Left lung (tissue), 14 donors: ENCODE measurements at places on chromosomes 6 and 20.

DNA sequence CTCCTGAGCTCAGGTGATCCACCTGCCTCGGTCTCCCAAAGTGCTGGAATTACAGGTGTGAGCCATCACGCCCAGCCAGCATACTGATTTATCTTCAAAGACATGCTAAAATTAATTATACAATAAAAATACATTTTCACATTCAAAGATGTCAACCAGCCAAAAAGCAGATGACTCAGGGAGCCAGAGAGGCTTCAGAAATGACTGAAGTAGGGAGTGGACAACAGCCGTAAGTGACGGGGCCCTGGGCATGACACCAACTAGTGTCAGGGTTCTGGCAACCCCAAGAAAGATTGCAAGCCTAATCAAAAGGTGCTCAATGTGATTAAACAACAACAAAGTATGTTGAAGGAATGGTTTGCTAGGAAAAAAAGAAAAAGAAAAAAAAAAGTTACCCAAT, 28.4 kb downstream of the GPLD1 start:
- no peak for DNase-seq

DNA sequence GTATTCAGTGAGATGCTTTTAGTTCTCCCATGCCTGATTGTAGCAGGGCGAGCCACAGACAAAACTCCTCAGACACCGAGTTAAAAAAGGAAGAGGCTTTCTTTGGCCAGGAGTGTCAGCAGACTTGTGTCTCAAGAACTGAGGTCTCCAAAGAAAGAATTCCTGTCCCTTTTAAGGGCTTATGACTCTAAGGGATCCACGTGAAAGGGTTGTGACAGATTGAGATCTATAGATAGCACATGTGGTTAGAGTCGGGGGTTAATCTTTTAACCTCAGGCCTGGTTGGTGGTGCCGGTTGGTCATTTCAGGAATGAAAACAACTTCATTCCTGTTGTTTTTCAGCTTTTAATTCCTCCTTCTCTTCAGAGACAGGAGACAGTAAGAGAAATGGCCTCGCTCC, 168.8 kb upstream of the GRIK2 start:
- DNase-seq, result no peak

- DNase-seq, result no peak
These were observed 7.1 kb upstream of the TCP11 start for GRCh38 chr6:35148167-35148741.

- no peak for DNase-seq
These were observed 39.0 kb downstream of the B4GALT5 start for GRCh38 chr20:49674383-49675352.

DNA sequence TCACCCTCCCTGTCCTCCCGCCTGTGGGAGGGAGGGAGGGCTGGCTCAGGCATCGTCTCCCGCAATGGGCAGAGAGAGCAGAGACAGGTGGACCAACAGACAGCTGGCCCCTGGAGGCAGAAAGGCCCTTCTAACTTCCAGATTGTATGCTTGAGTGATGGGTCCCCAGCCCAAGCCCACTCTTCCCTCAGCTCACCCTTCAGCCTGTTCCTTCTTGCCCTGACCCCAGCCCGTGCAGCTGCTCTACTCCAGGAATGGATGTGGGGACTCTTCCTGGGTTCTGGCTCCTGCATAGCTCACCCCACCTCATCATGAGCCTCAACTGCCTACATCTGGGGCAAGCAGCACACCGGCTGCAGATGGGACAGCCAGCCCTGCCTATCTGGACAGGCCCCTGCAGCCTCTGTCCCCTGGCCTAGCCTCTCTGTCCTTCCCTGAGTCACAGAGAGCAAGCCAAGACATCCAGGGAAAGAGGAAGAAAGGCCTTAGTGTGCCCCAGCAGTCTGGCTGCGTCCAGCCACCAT, 11.5 kb upstream of the SLC22A7 start:
- DNase-seq, result no peak

DNA sequence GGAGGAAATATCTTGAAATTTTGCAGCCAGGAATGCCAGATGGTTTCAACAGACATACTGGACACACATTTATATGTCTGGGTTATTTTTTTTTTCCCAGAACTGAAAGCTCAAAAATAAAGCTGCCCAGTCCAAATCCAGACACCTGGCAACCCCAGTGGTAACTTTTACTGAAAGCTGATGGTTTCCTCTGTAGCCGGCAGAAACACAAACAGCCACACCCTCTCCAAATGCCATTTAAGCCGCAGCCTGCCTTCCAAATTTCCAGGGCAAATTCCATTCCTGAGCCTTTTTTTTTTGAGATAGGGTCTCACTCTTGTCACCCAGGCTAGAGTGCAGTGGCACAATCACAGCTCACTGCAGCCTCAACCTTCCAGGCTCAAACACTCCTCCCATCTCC, 6.5 kb upstream of the PREX1 start:
- no peak for DNase-seq

DNA sequence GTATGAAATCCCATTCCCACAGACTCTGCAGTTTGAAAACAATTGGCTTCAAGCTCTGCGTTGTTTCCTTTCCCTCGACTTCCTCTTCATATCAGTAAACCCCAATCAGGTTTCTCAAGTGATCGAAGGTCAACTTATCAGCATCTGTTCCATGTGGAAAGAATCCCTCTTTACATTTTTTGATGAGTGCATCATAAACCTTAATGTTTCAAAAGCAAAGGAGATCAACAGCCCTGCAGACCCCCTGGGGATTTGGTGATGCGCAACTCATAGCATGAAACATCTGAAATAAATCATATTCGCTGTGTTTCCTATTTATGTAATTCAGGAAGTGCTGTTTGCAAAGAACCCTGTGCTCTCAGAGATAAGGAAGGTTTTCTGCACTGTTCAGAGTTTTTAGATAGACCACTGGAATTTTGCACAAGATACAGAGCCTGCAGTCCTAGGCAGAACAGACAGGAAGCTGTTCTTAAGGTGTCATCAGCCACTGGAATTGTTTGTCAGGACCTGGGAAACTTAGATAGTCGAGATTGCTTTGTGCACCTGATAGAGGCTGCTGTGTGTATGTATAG, 216.0 kb downstream of the HIVEP2 start:
- no peak for DNase-seq
